RKO (cell line): ENCODE measurements at places on chromosomes 7 and 10.
A peak's percentile ranks its signal among the peaks of the same experiment; 100 is the strongest.

DNA sequence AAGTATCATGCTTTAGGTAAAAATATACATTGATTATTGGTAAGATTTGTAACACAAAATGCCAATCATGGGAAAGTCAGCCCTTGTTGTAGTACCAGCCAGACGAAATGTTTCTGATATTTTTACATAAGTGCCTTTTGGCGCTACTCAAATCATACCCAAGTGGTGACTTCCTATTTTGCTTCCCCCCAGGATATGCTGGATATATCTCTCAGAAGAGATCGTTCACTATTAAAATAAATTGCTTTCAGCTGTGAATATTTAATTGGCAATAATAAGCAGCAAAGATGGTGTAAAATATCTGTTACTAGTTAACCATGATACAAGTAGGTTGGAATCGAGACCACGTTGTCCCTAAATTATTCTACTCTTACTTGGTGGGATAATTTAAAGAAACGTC, 909.2 kb upstream of the LRRN3 start:
- no peak for DNase-seq

DNA sequence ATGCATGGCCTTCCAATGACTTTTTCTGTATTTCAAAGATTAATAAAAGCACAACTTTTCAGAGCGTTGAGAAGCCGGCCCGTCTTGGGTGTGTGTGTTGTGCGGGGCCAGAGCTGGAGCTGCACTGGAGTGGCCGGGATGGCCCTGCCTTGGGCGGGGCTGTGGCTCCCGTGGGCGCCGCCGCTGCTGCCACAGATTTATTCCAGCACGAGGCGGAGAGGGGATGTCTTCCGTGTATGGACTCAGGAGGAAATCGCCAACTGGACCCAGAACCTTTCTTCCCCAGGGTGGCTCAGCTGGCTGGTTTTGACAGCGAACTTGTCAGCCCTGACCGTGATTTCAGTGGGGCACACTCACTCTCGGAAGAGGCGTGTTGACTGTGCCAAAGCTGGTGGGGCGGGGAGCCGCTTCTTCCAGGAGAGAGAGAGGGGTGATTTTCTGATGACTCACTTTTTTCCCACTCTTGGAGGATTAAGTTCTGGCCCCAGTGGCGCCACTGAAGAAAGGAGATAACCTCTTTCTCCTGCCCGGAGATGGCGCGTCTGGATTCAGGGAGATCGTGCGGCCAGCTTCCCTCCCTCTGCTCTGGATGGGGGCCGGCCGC, 72.4 kb downstream of the DNAJB6 start:
- no peak for DNase-seq

GRCh38 chr7:120703585-120704240, 154.2 kb downstream of the TSPAN12 start:
- no peak for DNase-seq

DNA sequence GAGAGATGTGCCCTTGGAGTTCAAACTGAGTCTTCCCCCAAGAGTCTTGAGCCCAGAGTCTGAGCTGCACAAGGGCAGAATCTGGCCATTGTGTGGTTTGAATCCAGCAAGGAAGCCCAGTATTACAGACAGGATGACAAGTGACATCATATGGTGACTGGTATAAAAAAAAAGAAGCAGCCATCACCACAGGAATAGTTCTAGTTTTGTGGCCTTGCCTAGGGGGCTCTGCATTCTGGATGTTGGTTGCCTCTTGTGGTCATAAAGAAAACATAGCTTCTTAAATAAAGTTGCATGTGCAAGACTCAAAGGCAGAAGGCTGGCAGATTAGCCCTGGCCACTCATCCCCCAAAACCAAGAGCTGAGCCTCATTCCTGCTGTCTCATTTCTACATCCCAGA, 16.8 kb upstream of the LRRC72 start:
- DNase-seq = peak; percentile 3

DNA sequence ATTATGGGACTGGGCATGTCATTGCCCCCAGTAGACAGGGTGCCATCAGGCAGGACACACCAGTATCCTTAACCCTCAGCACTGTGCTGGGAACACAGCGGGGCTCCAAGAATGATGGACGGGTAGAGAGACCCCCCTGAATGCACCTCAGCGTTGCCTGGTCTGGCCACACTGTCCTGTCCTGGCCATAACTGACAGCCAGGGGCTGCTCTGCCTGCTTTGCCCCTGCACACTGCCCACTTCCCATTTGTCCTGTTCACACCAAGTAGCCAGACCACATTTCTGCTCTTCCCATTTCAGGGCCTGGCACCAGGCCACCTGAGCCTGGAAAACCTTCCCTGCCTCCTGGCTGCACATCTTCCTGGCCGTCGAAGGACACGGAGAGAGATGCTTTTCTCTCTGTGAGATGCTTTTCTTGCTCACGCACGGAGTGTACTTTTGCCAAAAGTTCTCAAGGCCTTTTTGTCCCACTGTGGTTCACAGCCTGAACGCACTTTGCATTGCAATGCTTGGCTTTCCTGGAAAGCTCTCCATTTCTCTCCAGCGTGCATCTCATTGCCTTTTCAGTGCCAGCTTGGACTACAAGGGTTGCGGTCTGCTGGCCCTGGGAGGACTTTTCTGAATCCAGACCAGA, 131.0 kb upstream of the EEPD1 start:
- DNase-seq = no peak
